ENCODE measurements at places on chromosomes 4 and X.
A peak's percentile ranks its signal among the peaks of the same experiment; 100 is the strongest.

DNA sequence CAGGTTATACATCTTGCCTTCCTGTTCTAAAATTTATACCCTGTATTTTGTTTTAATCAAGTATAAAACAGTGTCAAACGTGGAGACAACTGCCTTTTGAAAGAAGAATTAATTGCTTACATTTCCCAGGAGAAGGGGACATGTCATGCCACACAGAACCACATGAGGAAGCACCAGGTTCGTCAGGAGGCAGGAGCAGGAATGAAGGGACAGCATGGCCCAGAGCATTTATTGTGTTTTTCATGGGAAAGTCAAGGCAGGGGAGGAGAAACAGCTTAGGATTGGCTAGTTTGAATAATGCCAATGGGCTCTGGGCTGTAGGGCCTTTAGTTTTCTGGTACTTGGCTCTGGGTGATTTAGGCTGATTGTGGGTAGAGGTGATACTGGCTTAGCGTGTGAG is 203.7 kb downstream of the CFAP299 start:
- no peak for DNase-seq

DNA sequence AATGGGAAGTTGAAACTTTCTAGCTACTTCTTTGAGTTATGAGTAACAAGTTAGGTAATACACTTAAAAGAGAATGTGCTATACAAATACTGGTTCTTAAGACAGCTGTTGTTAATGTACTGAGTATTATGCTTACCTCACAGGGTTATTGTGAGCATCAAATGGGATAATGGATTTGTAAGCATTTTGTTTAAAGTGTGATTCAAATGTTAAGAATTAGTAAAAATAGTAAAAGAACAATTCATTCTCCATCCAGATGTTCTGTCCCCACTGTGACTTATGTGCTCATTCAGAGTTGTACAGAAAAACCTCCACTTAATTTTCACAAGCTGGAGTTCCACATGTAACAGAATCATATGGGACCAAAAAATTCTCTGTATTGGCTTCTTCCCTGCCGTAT is 63.6 kb downstream of the AR start:
- no peak for DNase-seq

DNA sequence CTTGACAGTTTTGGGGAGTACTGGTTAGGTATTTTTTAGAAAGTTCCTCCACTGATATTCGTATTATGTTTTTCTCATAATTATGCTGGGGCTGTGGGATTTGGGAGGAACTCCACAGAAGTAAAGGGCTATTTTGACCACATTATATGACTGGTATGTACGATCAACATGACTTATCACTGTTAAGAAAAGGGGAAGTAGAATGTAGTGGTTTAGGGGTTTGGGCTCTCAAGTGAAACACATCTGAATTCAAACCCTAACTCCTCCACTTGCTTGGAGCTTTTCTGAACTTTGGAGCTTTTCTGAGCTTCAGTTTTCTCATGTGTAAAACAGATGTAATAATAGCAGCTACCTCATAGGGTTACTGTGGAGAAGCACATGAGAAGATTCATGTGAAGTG is 96.4 kb upstream of the C1GALT1C1 start:
- DNase-seq = no peak

- DNase-seq = no peak
These were observed 53.0 kb downstream of the ZFX start for GRCh38 chrX:24202465-24203031.

DNA sequence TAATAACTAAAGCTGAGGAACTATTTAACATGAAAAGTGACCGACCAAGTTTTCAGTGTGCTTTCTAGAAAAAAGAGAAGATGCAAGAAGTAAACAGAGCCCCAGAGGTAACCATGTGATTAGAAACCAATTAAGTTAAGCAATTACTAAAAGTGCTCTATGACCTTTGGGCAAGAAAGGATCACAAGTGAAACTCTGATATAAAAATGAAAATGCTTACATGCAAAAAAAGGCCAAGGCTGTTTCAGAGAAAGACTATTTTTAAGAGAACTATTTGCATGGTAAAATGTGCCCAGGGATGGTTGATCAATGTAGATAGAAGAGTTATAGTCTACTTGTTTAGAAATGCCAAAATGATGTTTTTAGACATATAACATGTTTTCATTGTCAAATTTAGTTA is 22.0 kb downstream of the KLHL15 start:
- no peak for DNase-seq

DNA sequence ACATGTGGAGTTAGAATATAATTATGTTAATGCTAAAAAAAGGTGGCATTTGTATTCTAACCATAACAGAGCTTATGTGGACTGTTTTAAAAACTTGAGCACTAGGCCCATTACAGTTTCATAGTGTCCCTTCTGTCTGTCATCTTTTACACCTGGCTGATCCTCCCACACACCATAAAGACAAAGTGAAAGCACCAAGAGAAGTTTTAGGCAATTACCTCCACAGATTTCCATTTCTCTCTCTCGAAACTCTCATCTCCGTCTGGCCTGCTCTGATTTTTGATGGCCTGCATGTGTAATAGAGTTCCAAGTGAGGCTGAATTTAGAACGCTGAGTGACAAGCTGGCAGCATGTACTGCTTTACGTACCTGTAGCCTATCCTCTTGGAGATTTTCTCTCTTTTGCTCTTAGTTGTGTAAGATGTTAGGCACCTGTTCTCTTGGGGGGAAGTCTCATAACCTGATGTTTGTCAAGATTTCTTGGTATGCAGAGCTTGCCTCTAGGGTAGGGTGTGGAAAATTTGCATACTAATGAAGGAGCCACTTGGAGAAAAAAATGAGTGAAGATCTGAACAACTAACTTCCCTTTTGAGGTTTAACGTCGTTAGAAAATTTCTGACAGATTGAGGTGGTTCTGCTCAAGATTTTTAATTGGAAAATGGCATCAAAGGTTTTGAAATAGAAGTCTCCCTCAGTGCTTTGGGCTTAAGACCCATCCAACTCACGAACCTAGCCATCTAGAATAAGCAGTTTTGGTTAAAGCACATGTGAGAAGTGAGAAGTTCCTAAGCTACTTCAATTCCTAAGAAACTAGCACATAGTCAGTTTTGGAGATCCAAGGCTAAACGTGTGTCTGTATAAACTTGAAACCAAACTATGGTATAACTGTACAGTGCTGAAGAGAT is 57.6 kb upstream of the RAP1GDS1 start:
- DNase-seq = no peak

DNA sequence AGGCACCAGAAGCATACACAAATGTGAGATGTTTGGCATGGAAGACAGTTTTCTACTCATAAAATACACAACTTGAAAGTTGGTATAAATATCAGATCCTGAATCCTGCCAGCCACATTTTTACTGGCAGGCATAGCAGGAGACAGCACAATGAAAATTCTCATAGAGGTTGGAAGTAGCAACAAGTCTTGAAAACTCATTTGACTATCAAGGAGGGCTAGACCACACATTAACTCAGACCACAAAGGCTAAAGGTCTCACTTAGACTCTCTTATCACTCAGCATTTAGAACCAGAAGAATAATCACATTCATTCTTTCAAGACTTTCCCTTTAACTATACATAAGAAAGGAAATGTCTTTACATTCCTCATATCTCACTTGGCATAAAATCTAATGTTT is 56.5 kb downstream of the SORBS2 start:
- DNase-seq = no peak

DNA sequence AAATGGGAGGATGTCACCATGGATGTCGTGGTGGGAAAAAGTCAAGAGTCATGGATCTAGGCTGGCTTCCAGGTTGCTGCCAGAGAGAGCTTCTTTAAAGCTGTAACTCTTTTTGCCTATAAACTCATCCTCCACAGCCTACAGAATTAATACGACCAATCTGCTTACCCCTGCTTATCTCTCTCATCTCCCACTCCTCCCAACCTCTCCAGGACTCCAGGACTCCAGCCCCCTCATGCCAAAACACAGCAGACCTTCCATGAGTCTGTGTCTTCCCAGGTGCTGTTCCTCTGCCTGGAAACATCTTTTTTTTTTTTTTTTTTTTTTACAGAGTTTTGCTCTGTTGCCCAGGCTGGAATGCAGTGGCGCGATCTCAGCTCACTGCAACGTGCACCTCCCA is 15.3 kb upstream of the SLC10A4 start:
- DNase-seq = no peak

DNA sequence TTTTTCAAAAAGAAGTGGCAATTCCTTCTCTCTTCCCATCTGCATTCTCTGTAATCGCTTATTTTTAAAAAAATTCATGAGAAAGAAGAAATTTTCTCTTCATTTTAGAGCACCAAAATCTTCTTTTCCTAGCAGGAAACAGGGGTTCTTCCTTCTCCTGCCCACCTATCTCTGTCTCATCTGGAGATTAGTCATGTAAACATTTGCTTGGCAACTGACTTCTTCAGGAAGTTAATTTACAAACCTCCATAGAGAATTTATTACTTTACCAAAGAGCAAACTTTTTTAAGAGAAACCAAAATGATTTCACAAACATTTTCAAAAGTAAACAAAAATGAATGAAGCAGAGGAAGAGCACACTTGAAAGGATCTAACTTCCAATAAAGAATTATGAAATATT is 13.5 kb downstream of the TTC29 start:
- no peak for DNase-seq

DNA sequence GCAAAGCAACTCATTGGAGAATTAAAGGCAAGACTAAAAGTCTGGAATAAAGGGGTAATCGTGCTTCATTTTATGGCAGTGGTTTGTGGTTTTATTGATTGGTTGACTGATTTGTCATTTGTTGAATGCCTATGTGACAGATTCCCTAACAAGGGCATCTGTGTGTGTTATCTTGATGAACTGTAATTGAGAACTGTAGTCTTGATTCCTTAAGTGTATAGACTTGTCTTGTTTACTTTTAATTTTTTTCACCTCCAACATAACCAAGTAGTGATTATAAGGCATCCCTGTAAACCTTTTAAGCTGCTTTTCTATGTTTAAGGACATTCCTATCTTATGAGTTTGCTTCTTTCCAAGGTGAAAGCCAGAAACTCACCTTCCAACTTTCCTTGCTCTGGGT is 216.0 kb upstream of the TAPT1 start:
- DNase-seq = no peak

DNA sequence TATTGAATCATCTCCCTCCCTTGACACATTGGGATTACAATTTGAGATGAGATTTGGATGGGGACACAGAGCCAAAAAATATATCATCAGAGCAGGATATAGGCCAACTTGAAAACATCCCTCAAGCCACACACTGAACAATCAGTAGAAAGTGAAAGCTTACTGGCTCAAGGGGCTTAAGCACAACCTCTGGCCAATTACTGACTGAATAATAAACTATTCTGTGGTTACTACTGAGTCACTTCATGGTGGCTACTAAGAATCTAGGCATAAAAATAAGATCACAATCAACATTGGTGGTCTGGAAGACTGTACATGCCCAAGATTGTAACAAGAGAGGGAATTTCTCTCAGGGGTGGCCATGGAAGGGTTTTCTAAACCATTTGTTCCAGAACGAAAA is 27.4 kb upstream of the GPR174 start:
- DNase-seq = no peak

GRCh38 chrX:40303256-40304077 is 205.7 kb upstream of the BCOR start:
- DNase-seq = no peak

DNA sequence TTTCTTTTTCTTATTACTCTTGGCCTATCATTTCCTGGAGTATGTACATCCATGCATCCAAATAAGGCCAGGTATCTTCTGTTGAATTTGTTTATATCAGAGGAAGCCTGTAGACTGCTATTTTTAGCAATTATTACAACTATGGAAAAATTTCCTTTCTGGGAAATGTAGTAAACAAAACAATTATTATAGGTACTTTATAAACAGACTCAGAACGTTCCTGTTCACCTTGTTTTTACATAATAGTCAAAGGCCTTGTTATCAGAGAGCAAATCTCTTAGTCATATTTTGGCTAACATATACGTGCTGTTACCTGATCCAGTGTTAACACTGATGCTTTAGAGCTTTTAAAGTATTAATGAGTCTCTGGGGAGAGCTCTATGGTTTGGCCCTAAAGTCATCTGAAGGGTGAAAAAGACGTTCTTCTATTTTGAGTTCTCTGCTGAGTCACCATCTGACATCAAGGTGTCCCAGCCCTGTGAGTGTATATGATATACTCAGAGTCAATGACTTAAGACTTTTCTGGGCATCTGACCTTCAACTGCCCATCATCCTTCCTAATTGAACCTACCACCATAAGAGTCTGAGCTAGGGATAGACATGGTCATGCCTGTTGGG is 7.3 kb downstream of the SPARCL1 start:
- DNase-seq = no peak

DNA sequence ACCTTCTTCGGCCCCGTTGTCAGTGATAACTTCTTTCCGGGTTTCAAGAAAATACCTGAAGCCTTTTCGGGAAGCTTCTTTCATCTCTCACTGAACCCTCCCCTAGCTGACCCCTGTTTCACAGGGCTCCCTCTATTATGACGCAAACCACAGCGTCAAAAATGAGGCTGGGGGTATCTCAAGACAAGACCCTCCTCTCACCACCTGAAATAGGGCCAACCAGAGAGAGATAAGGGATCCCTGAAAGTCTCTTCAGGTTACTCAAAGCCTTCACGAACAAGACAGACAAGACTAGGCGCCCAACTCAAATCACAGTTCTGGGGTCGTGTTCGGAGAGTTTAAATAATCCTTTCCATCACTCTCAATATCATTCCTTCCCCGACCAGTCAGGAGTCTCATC is 1.2 kb downstream of the PHF8 start:
- DNase-seq = no peak

DNA sequence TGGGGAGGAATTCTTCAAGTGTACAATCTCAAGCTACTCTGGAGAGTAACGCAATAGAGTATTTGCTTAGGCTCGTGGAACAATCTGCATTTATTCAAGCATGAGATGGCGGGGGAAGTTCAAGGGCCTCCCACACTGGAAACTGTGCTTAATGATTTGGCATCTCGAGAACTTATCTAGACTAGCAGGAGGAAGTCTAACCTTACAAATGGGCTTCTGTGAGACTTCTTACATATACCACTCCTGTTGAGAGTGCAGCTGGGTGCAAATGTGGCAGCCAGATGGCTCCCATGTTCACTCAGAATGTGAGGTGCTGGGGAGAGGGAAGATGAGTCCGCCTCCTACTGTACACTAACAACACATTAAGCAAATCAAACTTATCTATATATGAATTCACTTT is 29.3 kb upstream of the PTPN13 start:
- DNase-seq = no peak

DNA sequence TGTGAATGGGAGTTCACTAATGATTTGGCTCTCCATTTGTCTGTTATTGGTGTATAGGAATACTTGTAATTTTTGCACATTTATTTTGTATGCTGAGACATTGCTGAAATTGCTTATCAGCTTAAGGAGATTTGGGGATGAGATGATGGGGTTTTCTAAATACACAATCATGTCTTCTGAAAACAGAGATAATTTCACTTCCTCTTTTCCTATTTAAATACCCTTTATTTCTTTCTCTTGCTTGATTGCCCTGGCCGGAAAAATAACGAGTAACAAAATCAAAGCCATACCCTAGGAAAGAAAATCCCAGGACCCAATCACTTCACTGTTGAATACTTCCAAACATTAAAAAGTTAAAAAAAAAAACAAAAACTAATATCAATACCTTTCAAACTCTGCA is 67.7 kb upstream of the UGT2B4 start:
- no peak for DNase-seq

- peak; percentile 42 for DNase-seq
These were observed 187.7 kb upstream of the NUDT10 start for GRCh38 chrX:51144828-51145442.

- DNase-seq = no peak
These were observed 5.4 kb upstream of the TBC1D1 start for GRCh38 chr4:37885496-37885895.
